ENCODE measurements at places on chromosomes 7 and 10.

GRCh38 chr7:51785171-51785570 lies 468.6 kb upstream of the COBL start:
- DNase-seq: no peak

- DNase-seq: no peak
Observed at GRCh38 chr7:24245362-24245761, 38.6 kb upstream of the NPY start.

GRCh38 chr10:5971315-5971832 lies 6.0 kb downstream of the IL15RA start:
- no peak for DNase-seq

- DNase-seq: no peak
Observed at GRCh38 chr7:98090116-98090515, 16.5 kb upstream of the LMTK2 start.

DNA sequence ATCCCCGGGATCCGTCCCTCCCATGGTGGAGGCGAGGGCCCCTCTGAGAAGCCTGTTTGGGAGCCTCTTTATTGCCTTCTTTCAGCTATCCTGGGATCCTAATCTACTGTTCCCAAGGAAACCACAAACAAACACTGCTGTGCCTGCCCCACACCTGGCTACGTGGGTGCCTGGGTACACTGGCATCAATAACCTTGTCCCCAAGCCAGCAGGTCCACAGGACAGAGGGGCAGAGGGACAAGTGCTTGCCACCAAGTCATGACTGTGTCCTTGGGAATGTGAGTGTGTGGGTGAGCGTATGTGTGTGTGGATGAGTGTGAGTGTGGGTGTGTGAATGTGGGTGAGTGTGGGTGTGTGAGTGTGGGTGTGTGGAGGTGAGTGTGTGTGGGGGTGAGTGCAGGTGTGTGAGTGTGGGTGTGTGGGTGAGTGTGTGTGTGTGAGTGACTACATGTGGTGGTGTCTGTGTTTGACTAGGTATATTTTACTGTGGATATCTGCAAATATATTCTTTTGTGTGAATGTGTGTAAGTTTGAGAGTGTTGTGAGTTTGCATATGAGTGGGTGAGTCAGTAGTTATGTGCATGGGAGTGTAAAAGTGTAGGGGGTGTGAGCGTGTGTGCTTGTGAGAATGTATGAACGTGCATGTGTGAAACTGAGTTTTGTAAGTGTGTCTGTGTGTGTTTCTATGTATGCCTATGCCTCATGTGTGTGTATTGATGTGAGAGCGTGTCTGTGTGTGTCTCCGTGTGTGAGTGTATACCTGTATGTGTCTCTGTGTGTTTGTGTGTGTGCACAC lies 96.1 kb downstream of the TNS3 start:
- no peak for DNase-seq

DNA sequence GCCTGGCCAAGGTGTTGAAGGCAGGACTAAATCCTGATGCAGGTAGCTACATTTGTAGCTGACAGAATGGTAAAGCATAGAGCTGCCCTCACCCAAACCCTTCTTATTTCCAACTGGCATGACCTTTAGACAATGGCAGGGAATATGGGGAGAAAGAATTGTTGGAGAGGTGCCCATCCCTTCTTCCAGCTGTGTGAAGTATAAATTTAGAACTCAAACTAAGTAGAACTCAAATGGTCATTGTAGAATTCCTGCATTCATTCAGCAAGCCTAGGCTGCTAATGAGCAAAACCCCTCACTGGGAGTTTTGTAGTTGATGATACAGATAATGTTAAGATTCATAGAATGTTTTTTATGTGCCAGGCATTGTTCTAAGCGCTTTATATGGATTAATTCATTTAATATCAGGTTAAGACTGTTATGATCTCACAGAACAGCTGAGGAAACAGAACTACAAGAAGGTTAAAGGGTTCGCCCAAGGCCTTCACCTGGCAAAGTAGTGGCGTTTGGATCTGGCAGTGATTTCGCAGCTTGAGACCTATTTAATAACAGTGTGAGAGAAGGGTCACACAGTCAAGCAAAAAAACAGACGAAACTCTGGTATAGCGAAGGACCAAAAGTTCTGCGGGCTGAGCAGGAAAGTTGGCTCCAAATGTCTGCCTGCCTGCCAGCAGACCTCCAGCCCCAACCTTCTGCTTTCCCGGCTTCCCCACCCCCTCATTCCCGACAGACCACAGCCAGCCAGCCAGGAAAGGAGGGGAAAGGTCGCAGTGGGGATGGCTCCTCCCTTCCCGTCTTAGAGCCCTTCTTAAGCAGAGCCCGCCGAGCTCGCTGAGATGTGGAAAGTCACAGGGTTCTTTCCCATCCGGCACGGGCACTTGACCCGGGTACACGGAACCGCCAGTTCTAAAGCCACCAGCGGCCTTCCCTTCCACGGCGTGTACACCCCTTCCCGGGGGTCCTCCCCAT lies 1.6 kb upstream of the HILPDA start:
- peak; percentile 27 for DNase-seq

- no peak for DNase-seq
Observed at GRCh38 chr10:4661511-4662255, 164.3 kb upstream of the AKR1E2 start.

GRCh38 chr10:24156686-24157085 lies 52.3 kb upstream of the KIAA1217 start:
- no peak for DNase-seq

DNA sequence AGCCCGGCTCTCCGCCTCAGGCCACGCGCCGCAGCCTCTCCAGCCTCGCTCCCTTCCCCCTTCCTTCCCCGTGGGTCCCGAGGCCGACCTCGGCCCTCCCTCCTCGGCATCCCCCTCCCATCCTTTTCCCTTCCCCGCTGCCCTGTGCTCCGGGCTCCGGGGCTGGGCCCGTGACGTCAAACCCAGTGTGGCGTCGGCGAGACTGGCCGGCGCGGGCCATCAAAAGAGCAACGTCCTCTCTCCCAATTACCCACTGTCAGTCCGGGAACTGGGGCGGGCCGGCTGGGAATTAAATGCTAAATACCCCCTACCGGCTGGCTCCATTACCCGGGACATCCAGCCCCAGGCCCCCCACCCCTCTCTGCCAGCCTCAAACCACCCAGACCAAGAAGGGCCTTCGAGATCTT lies 2.6 kb upstream of the GATA3 start:
- no peak for DNase-seq

DNA sequence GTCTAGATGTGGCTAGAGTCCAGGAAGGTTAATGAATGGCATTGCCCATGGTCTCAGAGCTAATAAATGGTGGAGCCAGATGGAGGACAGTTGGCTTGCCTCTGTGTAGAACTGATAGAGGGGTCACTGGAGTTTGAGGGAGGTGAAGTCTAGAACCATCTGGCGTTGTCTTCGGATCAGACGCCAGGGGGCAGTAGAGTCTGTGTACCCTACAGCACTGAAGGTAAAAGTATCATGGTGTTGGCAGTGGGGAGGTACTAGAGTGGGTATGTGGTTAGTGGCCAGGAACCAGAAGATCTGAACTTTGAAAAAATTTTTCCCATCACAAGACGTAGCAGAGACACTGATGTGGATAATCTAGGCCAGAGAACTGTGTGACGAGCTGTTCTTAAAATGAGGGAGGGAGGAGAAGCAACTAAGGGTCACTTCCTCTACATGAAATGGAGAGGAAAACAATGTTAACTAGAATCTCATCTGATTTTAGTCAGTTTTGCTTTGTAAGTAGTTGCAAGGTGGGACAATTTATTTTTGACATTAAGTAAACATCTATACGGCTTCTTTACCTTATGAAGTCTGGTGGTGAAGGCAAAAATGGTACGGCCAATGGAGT lies 227.9 kb upstream of the PRSS58 start:
- DNase-seq: no peak

DNA sequence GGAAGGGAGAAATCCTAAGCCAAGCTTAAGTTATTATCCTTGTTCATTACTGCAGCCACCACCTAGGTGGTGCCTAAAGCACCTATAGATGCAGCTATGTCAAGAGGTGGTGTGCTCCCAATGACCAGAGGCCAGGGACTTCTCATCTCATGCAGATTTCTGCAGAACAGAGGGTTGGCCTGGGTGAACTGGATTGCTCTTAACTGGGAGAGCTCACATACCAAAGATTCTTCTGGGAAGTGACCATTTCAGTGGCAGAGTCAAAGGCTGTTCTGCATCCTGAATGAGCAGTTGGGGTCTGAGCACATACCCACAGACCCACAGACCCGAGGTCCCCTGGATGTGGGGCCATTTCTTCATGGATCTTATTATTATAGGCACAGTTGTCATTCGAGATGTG lies 2.1 kb upstream of the CRHR2 start:
- no peak for DNase-seq

GRCh38 chr7:143484119-143484518 lies 6.4 kb downstream of the TAS2R41 start:
- no peak for DNase-seq

Measured in adipocyte (in vitro differentiated cells).